ENCODE measurements at places on chromosomes 12 and 14.

DNA sequence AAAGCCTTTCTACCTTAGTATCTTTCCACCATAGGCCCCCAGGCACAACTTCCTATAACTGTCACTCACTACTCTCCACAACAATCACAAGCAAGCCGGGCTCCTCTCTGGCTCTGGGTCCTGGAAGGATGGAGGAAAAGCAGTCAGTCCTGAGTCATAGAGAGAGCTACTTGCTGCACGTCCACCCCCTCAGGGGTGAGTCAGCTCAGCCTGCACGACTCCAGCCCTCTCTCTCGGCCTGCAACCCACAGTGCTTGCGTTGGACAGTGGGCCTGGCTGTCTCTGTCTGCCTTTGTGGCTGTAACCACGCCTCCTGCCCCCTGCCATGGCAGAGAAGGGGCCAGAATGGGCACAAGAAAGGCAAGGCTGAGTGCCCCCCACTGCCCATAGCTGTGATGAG is 154.1 kb upstream of the FKBP4 start:
- peak; percentile 65 for DNase-seq

DNA sequence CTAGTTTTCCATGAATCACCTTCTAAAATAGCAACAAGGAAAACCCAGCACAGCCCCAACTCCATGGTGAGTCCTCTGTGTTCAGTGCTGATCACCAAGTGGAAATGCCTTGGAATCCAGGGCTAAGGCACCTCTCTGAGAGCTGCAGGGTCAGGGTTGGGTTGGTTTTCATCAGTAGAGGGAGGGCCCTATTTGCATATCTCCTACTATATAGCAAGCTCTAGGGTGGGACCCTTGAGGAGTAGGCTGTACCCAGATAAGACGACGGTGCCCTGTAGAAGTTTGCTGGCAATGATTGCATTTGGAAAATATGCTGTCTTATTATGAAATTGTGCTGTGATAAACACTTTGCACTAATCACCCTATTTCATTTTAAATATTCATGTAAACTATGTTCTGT is 1011.8 kb downstream of the TMEM121 start:
- DNase-seq = no peak

DNA sequence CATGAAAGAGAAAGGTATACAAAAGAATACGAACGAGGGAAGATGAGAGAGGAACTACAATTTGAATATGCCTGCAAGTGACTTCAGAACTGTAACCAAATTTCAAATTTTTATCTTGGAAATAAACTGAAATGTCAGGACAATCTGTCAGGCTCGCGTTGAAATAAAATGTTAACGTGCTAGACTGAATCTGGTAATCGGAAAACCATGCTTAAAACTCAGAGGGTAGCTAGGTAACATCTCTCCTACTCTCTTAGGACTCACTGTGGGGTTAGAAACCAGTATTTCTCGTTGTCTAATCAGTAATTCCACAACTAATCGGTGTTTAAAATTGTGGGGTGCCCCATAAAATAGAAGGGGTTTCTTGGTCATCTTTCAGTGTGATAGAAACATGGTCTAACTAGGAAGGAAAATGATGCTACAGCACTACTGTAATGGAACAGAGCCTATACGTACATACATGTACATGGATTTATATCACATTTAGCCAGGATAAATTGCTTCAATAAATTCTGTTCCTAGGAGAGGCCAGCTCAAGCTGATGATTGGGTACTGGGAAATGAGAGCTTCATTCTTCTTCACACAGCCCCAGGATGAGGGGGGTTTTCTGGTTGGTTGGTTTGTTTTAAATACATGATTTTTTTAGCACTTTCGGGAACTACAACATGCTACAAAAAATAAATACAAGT is 23.9 kb downstream of the ATF7 start:
- DNase-seq = no peak

GRCh38 chr12:132618683-132619043 is at the start of gene P2RX2:
Gene P2RX2, plus strand, starts transcription at chr12:132618776. Its CDS starts 41 bp downstream, at chr12:132618817.
- DNase-seq = peak; percentile 62

DNA sequence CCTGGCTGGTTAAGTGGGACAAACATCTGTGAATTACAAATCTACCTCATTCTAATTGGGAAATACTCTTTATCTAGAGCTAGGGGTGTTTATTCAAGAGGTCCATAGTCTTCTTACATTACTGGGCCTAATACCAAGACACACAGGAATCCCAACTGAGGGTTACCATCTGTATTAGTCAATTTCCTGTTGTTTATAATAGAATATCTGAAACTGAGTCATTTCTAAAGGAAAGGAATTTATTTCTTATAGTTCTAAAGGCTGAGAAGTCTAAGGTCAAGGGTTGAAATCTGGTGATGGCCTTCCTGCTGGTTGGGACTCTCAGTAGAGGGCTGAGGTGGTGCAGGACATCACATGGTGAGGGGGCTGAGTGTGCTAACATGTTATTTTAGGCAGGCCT is 36.0 kb downstream of the RTRAF start:
- no peak for DNase-seq

DNA sequence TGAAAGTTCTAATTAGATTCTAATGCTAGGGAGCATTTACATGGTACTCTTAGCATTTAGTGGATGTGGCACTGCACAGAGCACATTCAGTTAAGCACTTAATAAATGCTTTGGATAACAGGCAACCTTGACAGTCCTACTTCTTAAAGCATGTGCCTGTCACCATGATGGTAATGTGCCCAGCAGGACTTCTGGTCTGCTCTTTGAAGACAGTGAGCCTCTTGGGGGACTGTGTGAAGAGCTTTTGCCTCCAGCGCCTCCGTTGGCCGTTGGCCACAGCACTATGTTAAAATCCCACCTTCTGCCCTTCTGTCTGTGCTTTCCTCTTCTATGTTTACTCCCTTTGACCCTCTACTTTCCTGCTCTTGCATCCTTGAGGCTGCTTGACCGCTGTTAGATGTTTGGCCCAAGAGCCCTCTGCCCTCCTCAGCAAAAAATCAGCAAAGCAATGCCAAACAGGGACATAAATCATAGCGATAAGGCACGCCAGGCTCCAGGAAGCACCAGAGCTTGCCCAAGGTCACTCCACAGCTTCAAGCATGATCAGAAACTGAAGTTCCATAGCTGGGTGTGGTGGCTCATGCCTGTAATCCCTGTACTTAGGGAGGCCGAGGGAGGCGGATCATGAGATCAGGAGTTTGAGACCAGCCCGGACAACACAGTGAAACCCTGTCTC is 8.3 kb downstream of the CDKL1 start:
- no peak for DNase-seq

DNA sequence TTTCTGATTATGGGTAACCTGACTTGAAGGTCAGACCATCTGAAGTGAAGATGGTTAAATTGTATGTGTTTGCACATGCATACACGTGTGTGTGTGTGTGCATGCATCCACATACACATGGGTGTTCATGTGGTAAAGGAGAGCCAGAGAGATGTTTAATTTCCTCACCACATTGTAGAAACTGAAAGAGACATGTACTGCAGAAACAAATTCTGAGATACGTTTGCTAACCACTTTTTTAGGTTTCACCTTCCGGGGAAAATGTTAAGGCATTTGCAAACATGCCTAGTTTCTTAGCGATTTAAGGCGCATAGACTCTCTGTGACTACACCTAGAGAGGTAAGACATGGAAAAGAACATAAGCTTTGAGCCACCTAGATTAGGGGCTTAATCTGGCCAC is 362.9 kb downstream of the RAD51B start:
- DNase-seq = no peak

- peak; percentile 92 for DNase-seq
These were observed 1.8 kb downstream of the FLRT2 start for GRCh38 chr14:85531587-85532373.

DNA sequence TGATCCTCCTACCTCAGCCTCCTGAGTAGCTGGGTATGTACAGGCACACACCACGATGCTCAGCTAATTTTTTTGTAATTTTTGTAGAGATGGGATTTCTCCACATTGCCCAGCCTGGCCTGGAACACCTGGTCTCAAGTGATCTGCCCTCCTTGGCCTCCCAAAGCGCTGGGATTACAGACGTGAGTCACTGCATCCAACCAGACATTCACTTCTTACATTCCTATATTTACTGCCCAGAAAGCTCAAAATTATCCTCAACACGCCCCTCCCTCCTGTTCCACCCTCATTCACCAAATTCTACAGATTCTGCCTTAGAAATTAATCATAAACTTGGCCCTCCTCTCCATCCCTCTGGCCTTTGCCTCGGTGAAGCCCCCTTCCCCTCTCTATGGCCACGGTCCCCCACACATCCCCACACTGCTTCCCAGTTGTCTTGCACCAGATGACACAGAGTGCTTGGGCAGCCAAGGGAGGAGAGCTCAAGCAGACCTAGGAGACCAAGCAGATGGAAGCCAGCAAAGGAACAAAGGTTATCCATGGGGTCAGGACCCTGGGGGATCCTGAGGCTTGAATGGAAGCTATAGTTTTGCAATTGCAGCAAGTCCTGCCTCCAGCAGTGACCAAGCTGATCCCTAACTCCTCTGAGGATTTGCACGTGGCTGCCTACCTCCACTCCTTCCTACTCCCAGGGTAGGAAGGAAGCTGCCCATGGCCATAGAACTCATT is 213.2 kb upstream of the FOXN3 start:
- DNase-seq = no peak

GRCh38 chr14:29028973-29029582 is 262.5 kb downstream of the FOXG1 start:
- no peak for DNase-seq

- DNase-seq = no peak
These were observed 131.2 kb upstream of the C14orf180 start for GRCh38 chr14:104448321-104448720.

GRCh38 chr14:58639842-58640484 is 2.2 kb downstream of the DACT1 start:
- DNase-seq = peak; percentile 20

- no peak for DNase-seq
These were observed 36.9 kb downstream of the ITPK1 start for GRCh38 chr14:93078870-93079269.

- DNase-seq = no peak
These were observed 76.4 kb upstream of the DICER1 start for GRCh38 chr14:95233702-95234241.

GRCh38 chr14:97486601-97487120 is 689.5 kb downstream of the VRK1 start:
- DNase-seq = no peak

GRCh38 chr12:118061011-118061872 is at the start of gene WSB2:
Gene WSB2, minus strand, starts transcription at chr12:118061179. Its CDS starts 131 bp downstream, at chr12:118061048.
- DNase-seq = peak; percentile 95

GRCh38 chr14:88613552-88614010 is 50.7 kb downstream of the ZC3H14 start:
- no peak for DNase-seq

GRCh38 chr12:27488479-27488878 is 35.5 kb upstream of the PPFIBP1 start:
- DNase-seq = no peak

DNA sequence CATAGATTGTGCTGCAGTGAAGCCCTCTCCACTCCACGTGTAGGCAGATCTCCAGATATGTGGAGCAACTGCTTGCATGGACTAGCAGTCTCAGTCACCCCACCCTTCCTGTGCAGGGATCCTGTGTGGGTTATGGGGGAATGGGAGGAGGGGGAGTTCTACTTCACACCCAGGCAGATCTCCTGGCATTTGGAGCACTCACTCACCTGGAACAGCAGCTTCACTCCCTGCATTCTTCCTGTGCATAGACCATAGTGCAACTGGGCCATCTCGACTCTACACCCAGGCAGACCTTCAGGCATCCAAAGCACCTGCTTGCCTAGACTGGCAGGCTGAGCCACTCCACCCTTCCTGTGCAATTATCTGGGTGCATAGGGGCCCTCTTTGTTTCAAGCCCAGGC is 96.0 kb upstream of the PCED1B start:
- DNase-seq = no peak

- no peak for DNase-seq
These were observed 2.7 kb upstream of the SAMD4A start for GRCh38 chr14:54564071-54564867.

GRCh38 chr12:91043408-91043807 is 14.4 kb downstream of the KERA start:
- DNase-seq = no peak

DNA sequence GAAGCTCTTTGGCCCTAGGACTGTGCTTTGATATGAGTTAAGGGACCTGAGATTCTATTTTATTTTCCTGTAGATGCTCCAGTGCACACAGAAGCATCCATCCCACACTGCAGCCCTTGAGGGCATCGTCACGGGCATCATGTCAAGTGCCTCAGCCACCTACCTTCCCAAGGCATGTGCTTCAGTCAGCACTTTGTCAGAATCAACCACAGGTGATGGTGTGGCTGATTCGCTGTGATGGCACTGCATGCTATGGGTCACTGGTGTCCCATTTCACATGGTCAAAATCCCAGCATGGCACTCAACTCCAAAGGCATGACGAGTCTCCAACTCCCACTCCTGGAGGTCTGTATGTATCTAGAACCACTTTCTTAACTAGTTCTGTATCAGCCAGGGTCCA is 100.8 kb downstream of the AACS start:
- DNase-seq = no peak

- no peak for DNase-seq
These were observed 55.2 kb upstream of the KCNH3 start for GRCh38 chr12:49483619-49484018.

GRCh38 chr14:68630081-68630571 is 162.7 kb downstream of the ZFP36L1 start:
- DNase-seq = no peak

DNA sequence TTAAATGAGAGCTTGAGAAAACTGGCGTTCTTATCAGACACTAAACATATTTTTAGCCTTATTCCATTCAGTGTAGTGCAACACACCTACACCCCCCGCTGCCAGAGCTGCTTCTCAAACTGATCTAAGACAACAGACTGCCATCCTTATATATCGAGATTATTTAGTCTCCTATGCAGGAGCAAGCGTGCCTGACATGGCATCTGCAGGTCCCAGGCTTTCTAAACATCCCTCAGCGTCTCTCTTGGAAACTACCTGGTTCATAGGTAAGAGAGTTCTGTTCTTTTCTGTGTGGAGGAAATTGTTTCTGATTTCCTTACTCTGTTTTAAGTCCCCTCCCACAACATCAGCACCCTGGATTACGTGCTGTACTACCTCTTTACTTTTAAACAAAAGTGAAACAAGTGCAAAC is 117.1 kb upstream of the PTPRB start:
- DNase-seq = no peak

- no peak for DNase-seq
These were observed 1.0 kb upstream of the TSSK4 start for GRCh38 chr14:24204163-24205146.

GRCh38 chr14:24334431-24335291 is at the start of gene ADCY4:
Gene ADCY4, minus strand, starts transcription at chr14:24335071. Its CDS starts 419 bp downstream, at chr14:24334652.
- DNase-seq = no peak

- DNase-seq = no peak
These were observed 228.2 kb downstream of the SOX5 start for GRCh38 chr12:23721268-23721667.

- DNase-seq = no peak
These were observed 1.3 kb downstream of the LYSET start for GRCh38 chr14:93186466-93186865.

DNA sequence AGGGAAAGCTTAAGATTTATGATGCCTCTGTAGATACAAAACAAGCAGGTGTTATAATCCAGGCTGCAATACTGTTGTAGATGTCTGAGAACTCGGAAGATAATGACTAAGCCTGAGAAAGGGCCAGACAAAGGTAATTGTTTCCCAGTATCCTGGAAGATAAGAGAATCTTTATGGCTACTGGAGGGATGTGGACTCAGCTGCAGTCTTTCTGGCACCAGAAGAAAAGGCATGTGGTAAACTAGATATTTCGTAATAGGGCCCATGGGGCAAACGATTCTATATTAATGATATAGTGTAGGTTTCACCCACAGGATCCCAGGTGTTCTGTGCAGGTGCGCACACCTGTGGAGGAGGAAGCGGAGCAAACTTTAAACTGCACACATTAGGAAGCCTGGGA is 9.2 kb upstream of the APOLD1 start:
- DNase-seq = no peak

Data from posterior cingulate gyrus (tissue), 11 donors.